ENCODE measurements at places on chromosomes 5 and 9.

- DNase-seq: no peak
These were observed 1098.6 kb downstream of the TAF11L14 start for GRCh38 chr5:18732556-18733479.

- no peak for DNase-seq
These were observed 218.6 kb downstream of the AGTPBP1 start for GRCh38 chr9:85523202-85523601.

- DNase-seq: no peak
These were observed 43.3 kb downstream of the MCTP1 start for GRCh38 chr5:95241635-95242034.

GRCh38 chr9:73095425-73095824, 56.2 kb upstream of the ANXA1 start:
- no peak for DNase-seq

- DNase-seq: no peak
These were observed 68.5 kb downstream of the OTULIN start for GRCh38 chr5:14732991-14733390.

GRCh38 chr9:105053209-105053652, 125.3 kb upstream of the ABCA1 start:
- no peak for DNase-seq

Data from muscle of arm (tissue), 14 donors.